Activated CD4-positive, CD25-positive, alpha-beta regulatory T cell treated with anti-CD3 and anti-CD28 coated beads, Interleukin-2, amount 50 U/mL, for 24 hours (primary cell): ENCODE measurements at places on chromosomes 3 and 15.

DNA sequence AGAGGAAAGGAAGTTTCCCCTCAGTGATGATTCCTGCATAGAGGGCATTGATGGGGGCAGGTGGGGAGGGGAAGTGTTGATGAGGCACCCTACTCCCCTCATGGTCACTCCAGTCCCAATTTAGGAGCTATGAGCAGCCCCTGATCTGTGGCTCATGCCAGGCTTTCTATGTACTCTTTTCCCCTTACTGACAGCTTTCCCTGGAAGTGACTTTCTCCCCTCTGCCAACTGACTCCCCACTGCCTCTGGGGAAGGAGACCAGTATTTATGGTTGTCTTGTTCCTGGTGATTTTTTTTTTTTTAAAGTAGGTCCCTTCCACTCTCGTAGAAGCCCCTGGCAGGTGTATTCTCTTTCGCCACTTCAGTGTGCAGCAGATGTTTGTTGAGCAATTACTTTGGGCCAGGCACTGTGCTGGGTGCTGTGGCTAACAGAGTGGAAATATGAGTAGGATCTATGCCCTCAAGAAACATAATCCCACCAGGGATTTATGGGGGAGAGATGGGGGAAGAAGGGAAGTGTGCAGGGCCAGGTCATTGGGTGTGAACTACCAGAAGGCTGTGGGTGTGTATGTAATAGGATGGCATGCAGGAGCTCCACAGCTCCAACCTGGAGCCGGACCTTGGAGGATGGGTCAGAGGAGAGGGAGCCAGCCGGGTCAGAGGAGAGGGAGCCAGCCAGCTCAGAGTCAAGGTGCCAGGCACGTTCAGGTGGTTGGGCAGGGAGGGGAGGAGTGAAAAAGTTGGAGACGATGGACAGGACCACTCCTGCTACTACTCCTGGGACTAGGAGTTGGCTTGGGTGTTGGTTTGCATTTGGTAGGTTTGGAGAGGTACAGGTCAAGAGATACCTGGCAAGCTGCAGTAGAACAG is 3.5 kb downstream of the SMAD6 start:
- no peak for ATAC-seq

GRCh38 chr3:62922326-62922725 is 47.1 kb upstream of the CADPS start:
- no peak for ATAC-seq

- no peak for ATAC-seq
Observed at GRCh38 chr15:92429378-92430068, 35.8 kb downstream of the ST8SIA2 start.

DNA sequence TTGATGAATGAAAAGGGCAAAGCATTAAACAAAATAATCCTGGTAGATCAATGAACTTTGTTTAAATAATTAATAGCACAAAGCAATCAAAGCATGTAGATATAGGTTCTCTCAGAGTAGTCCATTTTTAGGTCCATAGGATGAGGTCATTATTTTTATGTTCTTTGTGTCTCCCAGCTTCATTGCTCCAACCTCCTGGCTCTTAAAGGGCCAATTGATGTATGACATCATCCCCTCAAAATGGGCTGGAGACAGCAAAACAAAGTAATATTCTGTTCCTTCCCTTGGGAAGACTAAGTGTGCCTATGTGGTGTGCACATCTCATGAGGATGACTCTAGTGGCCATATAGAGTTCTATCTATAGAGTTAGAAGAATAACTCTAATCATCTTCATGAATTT is 49.5 kb downstream of the HMG20A start:
- ATAC-seq: no peak

DNA sequence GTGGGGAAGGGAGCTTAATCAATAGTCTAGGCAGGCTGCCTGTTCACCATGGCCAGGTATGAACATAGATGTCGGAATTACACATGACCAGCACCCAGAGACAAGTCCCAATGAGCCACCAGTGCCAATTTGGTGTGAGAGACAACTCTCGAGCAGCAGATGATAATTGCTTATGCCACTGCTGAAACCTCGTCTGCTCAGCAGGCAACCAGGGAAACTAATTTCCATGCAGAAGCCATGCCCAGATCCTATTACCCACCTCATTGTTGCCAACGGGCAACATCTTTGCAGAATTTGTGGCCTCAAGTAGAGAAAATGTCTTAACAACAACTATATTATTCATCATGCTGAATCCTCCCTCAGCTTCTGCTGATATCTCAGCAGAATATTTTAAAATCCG is 84.9 kb downstream of the CGGBP1 start:
- no peak for ATAC-seq
